GDM1 (cell line): ENCODE measurements at places on chromosomes 1 and 21.

- no peak for DNase-seq
Observed at GRCh38 chr1:5548266-5548665, 444.0 kb downstream of the NPHP4 start.

DNA sequence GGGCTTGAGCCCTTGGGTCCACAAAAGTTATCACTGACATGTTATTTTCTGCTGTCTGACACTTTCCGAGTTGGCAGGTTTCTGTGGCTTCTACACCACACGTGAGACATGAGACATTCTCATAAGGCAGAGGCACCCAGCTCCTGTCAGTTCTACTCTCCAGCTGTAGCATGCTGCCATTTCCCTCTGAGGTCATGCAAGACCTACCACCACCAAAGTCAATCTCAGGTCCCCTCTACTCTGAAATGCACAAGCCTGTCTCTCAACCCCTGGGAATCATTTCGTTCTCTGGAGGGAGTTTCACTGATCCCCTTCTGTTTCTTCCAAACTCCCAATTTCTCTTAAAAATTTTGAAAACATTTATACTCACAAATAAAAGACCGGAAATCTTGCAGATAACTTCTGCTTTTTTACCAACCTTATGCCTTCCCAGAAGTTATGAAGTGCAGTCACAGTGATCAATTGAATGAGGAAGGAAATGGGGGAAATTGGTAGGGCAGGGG is 39.5 kb upstream of the CR2 start:
- peak; percentile 58 for DNase-seq

DNA sequence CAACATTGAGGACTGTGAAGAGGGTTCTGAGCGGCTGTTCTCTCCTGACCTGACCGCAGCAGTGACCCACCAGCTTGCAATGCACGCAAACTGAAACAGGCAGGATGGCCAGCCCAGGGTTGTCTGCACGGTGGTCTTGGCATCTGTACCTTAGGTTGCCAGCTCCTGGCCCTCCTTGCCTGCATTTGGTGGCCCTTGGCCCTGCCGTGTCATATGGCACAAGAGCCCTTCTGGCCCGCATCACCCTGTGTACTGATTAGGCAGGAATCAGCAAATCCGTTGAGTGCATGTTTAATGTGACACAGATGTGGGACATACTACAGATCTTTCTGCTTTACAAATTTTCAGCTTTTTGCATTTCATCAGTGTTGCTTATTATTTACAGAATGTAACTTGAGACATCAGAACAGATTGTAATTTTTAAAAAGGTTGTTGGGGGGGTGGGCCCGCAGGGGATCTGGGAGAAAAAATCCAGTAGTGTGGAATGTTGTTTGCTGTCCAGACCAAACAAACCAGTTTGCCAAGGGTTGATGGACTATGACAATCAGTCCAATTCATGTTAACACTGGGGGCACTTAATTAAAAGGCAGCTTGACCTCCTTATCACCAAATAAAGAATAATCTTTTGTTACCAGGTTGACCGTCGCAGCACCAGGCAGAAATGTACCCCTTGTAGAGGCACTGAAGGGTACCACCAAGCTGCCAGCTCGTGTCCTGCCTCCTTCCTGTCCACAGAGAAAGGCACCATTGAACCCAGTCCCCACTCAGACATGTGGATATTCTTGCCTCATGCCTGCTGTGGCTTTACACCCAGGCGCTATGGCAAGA is 132.6 kb downstream of the DHRS3 start:
- DNase-seq = no peak

- DNase-seq = no peak
Observed at GRCh38 chr1:72936151-72936740, 653.9 kb upstream of the NEGR1 start.

GRCh38 chr1:162235241-162235800 is 141.3 kb downstream of the SPATA46 start:
- no peak for DNase-seq

DNA sequence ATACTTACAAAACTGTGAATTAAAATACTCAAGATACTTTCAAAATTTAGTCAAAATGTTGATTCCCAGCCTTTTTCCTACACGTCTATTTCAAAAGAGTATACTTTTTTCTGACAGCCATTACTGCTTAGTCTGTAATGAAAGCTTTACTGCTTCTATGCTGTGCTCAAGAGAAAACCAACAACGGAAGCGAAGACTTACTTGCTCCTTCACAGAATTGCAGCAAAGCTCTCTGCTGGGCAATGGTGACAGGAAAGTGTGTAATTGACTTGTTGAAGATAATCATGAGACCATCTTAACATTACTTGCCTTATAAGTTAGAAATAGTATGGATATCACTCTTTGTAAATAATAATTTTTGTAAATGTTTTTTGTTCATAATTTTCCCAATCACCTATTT is 1.7 kb upstream of the DYNLT5 start:
- DNase-seq = peak; percentile 28

DNA sequence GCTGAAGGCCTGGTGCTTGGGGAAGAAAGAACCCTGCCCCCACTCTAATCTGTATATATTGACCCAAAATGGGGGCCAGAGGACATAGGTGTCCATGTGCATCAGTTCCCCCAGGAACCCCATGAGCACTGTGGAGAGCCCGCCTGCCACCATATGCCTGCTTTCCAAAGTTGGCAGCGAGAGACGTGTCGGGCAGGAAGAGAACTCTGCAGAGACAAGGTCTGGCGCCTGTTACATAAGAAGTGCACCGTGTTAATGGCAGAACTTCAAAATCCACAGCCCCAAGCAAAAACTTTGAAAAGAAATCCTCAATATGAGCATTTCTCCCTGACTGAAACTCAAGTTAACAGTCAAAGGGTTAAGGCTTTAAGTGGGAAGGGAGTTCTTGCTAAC is 8.0 kb downstream of the CTNNBIP1 start:
- no peak for DNase-seq

GRCh38 chr1:228147768-228148167 is 2.0 kb upstream of the GJC2 start:
- no peak for DNase-seq

GRCh38 chr1:77276941-77277340 is 4.9 kb upstream of the AK5 start:
- no peak for DNase-seq

- DNase-seq = no peak
Observed at GRCh38 chr1:117585086-117585485, 20.8 kb upstream of the TENT5C start.

- no peak for DNase-seq
Observed at GRCh38 chr1:201634261-201634660, 95.3 kb downstream of the NAV1 start.

DNA sequence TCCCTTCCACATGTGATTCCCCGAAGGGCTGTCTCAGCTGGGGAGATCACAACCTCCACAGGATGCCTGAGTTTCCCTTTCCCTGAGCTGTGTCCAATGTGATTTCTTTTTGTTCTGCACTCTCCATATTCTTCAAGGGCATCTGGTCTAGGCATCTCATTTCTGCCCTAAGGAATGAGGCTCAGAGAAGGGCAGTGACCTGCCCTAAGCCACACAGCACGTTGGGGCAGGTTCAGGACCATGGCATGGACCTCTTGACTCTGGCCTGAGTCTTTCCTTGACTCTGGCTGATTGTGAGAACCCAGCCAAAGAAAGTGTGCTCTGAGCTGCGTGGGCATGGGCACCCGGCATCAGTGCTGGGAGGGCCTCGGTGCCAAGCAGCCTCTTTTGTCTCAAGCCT is 590.3 kb downstream of the PTPRU start:
- no peak for DNase-seq

DNA sequence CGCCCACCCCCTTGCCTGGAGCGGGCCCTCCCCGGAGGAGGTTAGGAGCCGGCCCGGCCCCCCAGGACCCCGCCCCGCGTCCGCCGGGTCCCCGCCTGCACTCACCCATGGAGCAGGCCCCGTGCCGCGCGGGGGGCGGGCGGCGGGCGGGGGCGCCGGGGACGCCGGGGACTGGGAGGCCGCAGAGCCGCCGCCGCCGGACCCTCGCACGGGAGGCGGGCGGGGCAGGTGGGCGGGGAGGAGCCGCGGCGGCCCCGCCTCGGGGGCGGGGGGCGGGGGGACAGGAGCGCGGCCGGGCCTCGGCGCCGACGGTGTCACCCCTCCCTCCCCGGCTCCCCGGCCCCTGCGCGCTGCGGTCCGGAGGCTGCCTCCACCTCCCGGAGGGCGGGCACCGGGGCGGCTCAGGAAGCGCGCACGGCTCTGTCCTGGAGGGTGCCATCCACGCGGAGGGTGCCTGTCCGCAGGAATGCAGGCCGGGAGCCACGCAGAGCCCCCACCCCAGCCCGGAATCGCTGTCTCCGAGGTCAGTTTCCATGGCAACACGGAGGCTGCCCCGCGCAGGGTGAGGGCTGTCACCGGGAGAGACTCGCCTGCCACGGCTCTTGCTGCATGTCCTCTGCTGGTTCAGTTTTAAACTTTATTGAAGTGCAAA is 5.9 kb upstream of the PLEKHG5 start:
- peak; percentile 19 for DNase-seq

DNA sequence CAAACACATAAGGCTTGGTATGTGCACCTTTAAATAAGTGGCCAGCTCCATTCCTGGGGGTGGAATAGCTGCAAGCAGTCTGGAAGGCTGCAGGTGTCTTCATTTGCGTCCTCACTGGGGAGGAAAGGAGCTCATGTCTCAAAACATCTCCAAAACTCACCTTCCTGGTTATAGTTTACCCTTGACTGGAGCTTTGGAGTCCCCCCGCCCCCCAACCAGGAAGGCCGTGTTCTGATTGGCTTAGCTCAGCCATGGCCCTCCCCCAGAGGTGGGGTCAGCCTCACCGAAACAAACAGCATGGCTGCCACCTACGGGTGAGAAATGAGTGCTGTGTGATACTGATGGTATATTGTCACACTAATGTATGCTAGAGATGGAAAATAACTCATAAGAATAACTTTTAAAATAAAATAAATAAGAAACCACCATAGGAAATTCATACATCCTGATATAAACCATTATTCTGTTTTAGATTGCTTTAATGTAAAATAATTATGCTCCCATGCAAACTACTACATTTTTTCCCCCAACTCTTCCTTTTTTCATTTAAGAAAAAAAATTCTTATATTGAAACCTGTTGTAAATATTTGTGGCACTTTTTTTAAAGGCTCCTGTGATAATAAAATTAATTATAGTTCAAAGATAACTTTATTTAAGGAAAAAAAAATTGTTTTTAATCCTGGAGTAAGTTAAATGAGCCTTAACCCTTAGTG is 90.8 kb downstream of the ZP4 start:
- DNase-seq = peak; percentile 68

DNA sequence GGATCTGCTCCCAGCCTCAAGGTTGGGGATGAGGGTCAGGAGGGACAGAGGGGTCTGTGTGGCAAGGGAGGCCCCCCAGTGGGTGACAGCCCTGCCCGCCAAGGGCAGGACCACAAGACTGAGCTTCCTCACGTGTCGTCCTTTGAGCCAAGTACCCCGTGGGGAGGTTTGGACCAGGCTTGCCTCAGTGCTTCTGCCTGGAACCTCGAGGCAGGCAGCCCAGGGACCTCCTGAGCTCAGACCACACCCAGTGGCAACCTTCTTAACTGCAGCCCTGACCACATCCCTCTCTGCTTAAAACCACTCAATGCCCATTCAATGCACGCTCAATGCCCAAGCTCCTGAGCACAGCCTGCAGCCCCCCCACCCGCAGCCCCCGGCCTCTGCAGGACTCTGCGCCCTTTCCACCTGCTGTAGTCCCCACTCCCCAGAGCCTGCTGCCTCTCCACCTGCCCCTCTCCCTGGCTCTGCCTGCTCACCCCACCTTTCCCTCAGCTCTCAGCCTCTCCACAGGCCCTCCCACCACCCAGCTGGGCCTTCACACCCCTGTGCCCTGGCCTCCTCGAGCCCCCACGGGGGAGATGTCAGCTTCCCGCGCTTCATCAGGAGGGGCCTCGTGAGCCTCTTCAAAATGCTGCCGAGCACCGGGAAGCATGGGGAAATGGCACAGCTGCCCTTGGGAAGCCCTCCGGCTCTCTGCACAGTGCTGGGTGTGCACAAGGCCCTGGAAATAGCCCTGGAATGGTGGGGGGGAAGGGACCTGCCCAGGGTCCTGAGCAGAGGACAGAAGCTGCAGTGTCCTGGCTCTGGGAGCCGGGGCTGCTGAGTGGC is 129.3 kb upstream of the VAMP3 start:
- DNase-seq = no peak

- DNase-seq = no peak
Observed at GRCh38 chr1:20829531-20829930, 42.4 kb upstream of the HP1BP3 start.

- no peak for DNase-seq
Observed at GRCh38 chr1:178961331-178961730, 64.4 kb upstream of the FAM20B start.

- DNase-seq = no peak
Observed at GRCh38 chr1:68210027-68210426, 22.3 kb downstream of the WLS start.

DNA sequence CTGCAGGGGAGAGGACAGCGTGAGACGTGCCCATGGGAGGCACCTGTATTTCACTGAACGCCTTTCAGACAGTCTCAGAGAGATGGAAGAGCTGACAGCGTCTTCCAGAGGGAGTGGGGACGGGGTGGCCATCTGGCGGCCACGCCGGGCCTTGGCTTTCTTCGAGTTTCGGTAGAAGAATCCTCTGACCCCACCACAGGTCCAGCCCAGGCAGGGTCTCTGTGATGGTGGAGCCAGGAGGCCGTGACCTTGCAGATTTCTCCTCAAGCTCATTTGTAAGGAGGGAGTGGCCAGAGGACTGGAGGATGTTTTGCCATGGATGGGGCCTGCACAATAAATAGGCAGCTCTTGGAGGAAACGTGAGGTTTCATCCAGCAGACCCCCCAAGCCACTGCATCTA is 47.6 kb upstream of the ADARB1 start:
- DNase-seq = no peak

GRCh38 chr1:33640114-33640660 is 167.7 kb downstream of the ZSCAN20 start:
- no peak for DNase-seq

- DNase-seq = no peak
Observed at GRCh38 chr21:43370091-43370658, 56.8 kb downstream of the SIK1 start.

GRCh38 chr1:7108251-7108650 is 323.0 kb downstream of the CAMTA1 start:
- DNase-seq = peak; percentile 40
